WERI-Rb-1 (cell line): ENCODE measurements at places on chromosomes 12 and 14.

DNA sequence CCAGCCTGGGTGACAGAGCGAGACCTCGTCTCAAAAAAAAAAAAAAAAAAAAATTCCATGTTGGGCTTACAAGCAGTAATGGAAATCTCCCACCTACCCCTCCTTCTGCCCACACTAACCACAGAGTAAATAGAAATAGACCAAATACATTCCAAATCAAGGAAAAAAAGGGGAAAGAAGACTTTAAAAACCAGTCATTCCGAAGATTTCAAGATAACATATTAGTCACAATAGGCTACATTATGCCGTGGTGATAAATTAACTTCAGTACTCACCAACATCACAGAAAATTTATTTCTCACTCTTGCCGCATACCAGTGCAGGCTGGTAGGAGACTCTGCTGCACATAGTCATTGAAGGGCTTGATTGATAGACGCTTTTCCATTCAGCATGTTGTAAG, 15.5 kb upstream of the ETV6 start:
- no peak for DNase-seq

DNA sequence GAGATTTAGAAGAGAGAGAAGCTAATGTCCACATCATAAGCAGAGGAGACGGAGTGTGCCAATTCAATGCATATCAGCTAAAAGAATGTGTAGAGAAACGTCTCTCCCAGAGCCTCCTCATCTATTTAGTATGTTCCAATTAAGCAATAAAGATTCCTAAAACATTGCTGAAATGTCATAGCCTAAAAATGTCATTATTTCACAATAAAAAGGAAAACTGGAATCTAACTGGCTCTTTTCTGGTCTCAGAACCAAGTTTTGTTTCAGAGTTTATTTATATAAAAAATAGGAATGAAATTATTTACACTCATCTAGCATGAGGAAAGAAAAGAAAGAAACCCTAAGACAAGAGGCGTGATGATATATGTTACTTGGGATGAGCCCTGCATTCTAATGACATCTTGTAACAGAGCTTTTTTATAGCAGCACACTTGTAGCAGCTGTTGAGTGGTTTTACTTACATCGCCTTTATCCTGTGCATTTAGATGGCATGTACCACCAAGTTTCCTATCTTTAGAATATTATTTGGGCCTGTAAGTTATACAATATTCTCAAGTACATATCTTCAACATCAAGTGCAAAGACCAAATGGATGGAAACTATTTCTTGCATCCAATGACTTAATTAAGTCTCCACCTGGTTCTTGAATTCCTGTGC, 266.3 kb upstream of the PRKD1 start:
- DNase-seq: no peak

DNA sequence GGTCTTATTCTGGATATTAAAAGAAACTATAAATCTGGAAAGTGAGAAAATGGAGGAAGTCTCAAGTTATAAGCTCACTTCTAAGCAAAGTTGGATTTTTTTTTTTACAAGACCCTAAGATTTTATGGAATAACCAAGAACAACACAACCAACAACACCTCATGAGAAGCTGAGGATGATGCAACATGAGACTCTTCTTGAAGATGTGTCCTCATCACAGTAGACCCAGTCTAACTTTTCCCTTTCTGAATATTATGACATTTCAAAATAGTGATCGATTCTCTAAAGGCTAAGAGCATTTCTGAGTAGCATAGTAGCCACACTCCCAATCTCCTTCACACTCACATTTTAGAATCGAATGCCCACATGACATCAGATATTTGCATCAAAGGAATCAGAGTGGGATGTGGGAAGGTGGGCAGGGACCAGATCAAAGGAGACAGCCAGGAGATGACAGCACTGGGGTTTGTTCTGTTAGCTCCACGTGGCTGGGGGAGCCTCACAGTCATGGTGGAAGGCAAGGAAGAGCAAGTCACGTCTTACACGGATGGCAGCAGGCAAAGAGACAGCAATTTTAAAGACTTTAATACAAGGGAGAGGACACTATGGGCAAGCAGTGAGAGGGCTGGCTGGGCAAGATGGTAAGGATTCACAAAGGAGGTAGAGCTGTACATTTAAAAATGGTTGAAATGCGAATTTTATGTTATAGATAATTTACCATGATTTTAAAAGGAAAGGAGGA, 90.7 kb upstream of the MYL2 start:
- DNase-seq: no peak

DNA sequence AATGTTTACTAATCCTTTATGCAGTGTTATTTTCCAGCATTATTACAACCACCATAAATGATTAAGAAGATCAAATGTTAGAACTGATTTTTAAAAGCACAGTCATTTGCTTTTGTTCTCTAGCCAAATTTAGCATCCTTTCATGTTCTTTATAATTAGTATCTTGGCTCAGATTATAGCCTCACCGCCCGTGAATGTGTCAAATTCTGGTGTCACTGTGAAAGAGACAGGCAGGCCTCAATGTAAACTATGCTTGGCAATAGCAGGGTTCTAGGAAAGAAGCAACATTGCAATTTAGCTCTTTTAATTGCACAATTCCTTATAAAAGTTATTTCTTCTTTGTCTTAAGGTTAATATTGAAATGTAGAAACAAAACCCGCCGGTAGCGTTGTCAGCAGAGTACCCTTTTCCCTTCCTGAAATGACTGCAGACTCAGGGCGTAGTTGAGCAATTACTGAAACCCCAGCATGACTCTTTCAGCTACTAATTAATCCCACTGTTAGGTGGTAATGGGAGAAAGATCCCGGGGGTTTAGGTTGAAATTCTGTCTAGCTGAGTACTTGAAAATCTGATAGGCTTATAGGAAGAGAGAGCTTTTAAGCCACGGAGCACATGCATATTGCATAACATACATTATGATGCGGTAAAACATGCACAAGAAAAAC, 1600.5 kb upstream of the SEL1L start:
- DNase-seq: peak; percentile 31

GRCh38 chr14:100533656-100534485, 53.3 kb downstream of the BEGAIN start:
- DNase-seq: peak; percentile 2

DNA sequence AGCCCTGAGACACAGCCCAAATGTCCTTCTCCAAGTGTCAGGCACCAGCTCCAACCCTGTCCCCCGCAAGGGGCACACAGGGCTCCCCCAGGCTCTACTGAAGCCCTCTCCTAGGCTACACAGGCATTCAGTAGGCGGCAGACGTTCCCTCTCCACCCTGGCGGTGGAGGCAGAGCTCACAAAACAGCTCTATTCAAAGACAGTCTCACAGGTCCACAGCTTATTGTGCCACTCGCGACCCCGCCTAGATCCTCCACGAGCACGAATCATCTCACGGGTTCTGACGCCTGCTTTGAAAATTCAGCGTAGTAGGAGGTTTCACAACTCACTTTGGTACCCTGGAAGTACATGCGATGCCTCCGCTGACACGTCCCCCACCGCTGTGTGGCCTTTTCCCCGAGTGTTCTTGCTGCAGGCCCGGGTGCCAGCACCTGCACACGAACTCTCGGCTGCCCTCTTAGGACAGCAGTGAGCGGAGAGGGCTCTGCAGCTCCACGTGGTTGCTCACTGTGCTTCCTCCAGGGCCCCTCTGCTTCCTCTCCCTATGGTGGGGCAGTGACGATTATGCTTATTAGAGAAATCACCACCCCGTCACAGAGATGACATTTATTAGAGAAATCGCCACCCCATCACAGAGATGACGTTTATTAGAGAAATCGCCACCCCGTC, 78.5 kb downstream of the ADGRD1 start:
- no peak for DNase-seq

- no peak for DNase-seq
These were observed 20.6 kb downstream of the ST8SIA1 start for GRCh38 chr12:22313963-22314330.

GRCh38 chr12:116187151-116187511, 90.4 kb downstream of the MED13L start:
- DNase-seq: no peak

GRCh38 chr14:53161758-53162435, 8.8 kb upstream of the DDHD1 start:
- DNase-seq: no peak

DNA sequence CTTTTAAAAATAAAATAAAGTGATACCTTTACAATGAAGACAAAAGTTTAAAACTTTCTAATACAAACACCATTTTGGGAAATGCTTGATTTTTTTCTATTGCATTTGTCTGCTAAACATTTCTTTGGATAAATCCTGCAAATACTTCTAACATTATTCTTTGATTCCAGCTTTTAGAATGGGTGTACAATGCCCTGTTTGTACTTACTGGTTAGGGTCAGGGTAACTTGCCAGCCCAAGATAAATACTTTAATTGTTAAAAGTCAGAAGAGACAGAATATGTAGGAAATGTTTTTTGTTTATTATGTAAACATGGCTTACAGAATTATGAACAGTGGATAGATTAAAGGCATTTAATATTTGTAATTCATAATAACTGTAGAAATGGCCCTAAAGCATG, 60.5 kb downstream of the WASHC4 start:
- DNase-seq: no peak

- no peak for DNase-seq
These were observed 9.8 kb downstream of the RBP5 start for GRCh38 chr12:7118881-7119280.

GRCh38 chr12:114140576-114140975, 174.5 kb upstream of the RBM19 start:
- no peak for DNase-seq

DNA sequence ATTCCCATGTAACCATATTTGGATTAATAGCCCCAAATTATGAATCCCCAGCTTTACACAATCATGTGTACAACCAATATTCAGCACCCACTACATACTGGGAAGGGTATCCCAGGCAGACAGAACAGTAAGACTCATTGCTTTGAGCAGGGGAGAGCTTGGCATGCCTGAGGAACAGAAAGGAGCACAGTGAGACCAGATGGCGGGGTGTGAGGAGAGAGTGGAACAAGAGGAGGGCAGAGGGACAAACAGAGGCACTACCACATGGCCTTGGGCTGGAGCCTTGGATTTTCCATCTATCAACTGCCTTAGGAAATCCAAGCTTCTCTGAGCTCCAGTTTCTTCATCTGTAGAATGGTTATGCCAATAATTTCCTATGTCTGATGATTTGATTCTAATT, 3.8 kb downstream of the DGKA start:
- DNase-seq: no peak
